ENCODE measurements at places on chromosomes 16 and 17.

DNA sequence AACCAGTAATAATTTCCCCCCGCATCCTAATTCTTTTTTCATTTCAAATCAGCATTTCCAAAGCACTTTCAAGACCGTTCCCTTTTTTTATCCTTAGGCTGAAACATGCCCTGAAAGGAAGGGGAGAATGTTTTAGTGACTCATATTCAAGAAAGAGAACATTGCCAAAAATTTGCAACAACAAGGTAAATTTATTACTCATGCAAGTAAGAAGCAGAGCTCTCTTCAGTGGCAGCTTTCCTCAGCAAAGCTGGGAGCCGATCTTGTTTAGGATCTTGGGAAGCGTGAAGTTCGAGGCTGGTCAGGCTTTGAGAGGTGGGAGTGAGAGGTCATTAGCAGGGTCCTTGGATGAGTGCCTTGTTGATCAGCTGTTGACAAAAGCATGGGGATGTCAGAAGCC is 129.5 kb downstream of the PRKCA start:
- no peak for DNase-seq

DNA sequence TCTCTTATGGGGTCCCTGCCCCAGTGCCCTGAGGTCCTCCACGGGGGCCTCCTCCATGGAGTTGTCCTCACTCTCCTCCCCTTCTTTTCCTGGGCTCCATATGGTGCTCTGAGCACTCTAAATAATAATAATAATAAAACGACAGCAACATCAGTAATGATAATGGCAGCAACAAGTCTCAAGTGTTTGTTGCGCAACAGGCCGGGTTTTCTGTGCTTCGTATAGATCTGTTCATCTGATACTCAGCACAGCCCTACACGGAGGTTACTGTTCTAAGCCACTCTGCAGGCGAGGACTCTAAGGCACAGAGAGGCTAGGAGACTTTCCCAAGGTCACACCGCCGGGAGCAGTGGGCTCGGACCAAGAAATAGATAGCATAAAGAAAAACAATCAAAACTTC is 13.7 kb downstream of the CIBAR2 start:
- DNase-seq: no peak

- no peak for DNase-seq
Observed at GRCh38 chr17:50196826-50197225, 4.6 kb downstream of the COL1A1 start.

DNA sequence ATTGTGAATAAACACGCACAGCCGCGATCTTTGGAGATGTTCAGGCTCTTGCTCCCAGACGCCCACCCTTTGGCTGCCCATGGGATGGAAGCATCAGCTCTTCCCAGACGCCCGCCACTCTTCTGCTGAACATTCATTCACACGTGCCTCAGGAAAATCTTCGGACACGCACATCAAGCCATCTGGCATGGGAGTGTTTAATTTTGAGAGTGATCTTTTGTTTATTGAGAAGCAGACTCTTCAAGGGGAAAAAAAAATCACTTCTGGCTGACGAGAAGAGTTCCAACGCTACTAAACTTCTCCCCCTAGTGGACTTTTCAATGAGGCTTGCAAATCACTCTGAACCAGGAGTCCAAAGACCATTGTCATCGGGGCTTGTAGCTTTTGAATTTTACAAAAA is 62.0 kb upstream of the NUDT7 start:
- no peak for DNase-seq

DNA sequence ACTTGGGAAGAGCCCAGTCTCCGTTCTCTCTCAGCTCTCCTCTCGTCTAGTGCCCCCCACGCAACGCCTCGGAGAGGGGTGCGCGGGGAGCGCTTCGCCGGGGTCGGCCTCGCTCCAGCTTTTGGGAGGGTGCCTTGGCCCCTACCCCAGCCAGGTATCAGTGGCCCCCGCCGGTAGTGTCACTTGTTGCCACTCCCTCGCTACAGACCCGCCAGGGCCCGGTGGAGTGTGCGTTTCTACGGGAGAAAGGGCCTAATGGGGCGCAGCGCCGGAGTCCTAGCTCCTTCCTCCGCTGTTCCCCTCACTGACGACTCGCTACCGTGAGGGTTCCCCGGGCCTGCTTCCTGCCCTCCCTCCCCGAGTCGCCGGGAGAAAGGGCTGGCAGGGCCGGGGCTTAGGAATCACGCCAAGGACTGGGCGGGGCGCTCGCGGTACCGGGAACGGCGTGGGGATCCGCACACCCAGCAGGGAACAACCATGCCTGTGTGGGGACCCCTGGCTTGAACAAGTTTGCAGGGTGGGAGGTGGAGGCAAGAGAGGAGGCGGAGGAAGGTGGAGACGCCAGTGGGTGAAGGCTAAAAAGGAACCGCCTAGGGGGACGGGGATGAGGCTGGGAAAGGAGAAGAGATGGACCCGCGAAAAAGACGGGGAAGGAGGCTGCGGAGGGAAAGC is 997 bp upstream of the CDH11 start:
- DNase-seq: no peak

- peak; percentile 31 for DNase-seq
Observed at GRCh38 chr16:66549284-66550131, at the start of gene TK2. TSS of gene TK2 (minus strand) at chr16:66550122. CDS start at chr16:66550061, 61 bp downstream.
